ENCODE measurements at places on chromosomes 6 and 20. TPM values are rescaled to one million over a fixed set of nuclear protein-coding genes. Genes with fewer than 3 reads are reported as not detected.

SPATS1 gene
- 0.25 TPM for total RNA-seq

HRH3 gene
- 1.7 TPM for total RNA-seq

PACSIN1 gene
- 0.41 TPM for total RNA-seq

GJA10 gene
- total RNA-seq, result not detected

CTNNBL1 gene
- total RNA-seq, result 54.5 TPM

UNC5CL gene
- 5.0 TPM for total RNA-seq

WFDC5 gene
- total RNA-seq, result not detected

HSPA1L gene
- 1.2 TPM for total RNA-seq

SDC4 gene
- total RNA-seq, result 19.3 TPM

SIRPD gene
- total RNA-seq, result not detected

CLDN20 gene
- not detected for total RNA-seq

LRFN2 gene
- not detected for total RNA-seq

NRN1 gene
- 0.74 TPM for total RNA-seq

GLP1R gene
- 1.3 TPM for total RNA-seq

DNA sequence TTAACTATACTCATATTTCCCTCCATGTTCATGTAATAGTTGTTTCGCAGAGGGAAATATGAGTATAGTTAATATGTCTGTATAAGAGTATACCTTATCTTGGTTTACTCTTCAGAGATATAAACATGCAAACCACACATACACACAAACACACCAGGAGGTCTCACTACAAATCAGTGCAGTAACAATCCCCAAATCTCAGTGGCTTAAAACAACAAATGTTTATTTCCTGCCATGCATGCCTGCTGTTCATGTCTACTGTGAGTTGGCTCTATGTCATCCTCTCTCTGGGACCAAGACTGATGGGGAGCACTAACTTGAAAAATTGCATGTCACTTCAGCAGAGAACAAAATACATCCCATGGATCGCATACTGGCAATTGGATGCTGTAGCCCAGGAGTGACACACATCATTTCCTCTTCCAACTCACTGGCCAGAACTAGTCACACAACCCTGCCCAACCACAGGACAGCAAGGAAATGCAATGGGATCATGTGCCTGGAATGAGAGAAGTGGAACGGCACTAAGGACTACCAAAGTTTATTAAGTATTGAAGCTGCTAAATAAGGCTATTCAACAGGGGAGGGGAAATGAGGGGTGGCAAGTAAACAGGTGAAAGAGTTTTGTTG, 89.0 kb upstream of the DTNBP1 start:
- no peaks in the 10 kb centered on the region for H3K36me3 ChIP-seq
- H3K27ac ChIP-seq, result no peak overlapping the region
- H3K27me3 ChIP-seq, result no peaks in the 10 kb centered on the region
- peaks cover 9% of the 10 kb centered on the region for H3K4me1 ChIP-seq
- no peak overlapping the region for H3K4me3 ChIP-seq

GRCh38 chr6:16684896-16685554, 76.2 kb downstream of the ATXN1 start:
- H3K27ac ChIP-seq, result no peak overlapping the region
- DNase-seq, result no peak
- no peaks in the 10 kb centered on the region for H3K36me3 ChIP-seq
- no peaks in the 10 kb centered on the region for H3K27me3 ChIP-seq
- H3K4me3 ChIP-seq, result no peak overlapping the region

- no peak for DNase-seq
- no peaks in the 10 kb centered on the region for H3K4me1 ChIP-seq
- no peak overlapping the region for H3K27ac ChIP-seq
- no peaks in the 10 kb centered on the region for H3K36me3 ChIP-seq
Measured at GRCh38 chr20:43123180-43123579, 66.5 kb downstream of the PTPRT start.

DNA sequence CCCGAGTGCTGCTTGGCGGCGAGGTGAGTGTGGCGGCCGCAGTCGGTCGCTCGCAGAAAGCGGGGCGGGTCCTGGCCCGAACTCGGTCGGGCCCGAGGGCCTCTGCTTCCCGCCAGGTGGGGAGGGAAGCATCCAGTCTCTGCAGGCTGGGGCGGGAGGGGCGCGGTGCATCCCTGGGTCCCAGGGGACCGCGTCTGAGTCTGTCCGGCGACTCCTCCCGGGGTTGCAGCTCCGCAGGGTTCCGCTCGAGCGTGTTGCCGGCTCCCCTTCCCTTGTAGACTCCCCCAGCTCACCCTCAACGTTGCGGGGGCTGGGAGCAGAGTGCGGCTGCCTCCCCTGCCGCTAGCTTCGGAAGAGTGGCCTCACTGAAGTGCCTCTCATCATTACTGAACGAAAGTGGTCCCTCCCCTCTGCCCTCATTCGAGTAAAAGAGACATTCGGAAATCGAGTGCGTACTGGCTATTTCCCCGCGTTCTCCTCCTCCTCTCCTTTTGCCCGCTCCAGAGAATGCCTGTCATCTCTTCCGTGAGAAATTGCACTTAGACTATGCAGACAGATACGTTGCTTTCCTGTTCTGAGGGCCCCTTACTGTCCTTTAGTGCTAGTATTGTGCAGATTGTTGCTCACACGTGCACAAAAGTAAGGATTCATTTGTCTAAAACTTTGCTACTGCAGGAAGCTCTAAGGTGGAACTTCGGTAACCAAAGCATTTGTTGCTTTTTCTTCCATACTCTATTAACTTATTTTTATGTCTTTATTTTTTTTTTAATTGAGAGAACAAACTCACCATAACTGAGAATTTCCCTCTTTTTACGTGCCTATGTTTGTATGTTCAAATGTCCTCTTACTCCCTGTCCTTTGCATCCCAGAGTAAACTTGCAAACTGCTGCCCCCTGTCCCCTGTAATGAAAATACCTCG, 751 bp downstream of the MAP3K4 start:
- peak overlapping the region; percentile 97 for H3K4me3 ChIP-seq
- peak overlapping the region; percentile 92 for H3K27ac ChIP-seq
- H3K36me3 ChIP-seq, result no peaks in the 10 kb centered on the region
- peak; percentile 78 for DNase-seq

DNA sequence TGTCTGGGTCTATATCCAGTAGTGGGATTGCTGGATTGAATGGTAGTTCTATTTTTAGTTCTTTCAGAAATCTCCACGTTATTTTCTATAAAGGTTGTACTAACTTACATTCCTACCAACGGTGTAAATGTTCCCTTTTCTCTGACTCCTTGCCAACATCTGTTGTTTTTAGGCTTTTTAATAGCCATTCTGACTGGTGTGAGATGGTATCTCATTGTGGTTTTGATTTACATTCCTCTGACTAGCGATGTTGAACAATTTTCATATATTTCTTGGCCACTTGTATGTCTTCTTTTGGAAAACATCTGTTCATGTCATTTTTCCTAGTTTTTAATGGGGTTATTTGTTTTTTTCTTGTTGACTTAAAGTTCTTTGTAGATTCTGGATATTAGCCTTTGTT, 99.3 kb downstream of the BMP2 start:
- no peaks in the 10 kb centered on the region for H3K27me3 ChIP-seq
- no peak overlapping the region for H3K4me3 ChIP-seq
- peaks cover 6% of the 10 kb centered on the region for H3K4me1 ChIP-seq
- DNase-seq, result no peak
- H3K36me3 ChIP-seq, result no peaks in the 10 kb centered on the region

DNA sequence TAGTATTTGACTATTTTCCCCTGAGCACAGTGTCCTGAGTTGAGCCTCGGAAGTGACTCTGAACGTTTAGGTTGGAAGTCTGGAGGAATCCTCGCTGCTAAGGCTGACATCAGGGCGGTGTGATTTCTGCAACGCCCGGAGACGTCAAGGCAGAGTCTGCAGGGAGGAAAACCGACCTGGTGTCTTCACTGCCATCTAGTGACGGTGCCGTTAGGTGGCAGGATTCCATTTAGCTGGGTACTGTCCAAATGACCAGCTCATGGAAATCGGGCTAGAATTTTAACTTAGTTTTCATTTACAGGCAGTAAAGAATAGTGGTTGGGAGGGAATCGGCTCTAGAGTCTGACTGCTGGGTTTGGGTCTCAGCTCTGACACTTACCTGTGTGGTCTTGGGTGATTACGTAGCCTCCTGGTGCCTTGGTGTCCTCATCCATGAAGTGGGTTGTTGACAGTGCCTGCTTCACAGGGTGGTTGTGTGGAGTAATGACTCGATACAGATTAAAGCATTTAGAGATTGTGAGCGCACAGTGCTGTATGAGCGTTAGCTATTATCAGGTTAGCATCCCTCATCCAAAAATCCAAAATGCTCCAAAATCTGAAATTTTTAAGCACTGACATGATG, 35.0 kb downstream of the FOXF2 start:
- no peaks in the 10 kb centered on the region for H3K36me3 ChIP-seq
- no peak overlapping the region for H3K4me3 ChIP-seq
- no peaks in the 10 kb centered on the region for H3K4me1 ChIP-seq

DNA sequence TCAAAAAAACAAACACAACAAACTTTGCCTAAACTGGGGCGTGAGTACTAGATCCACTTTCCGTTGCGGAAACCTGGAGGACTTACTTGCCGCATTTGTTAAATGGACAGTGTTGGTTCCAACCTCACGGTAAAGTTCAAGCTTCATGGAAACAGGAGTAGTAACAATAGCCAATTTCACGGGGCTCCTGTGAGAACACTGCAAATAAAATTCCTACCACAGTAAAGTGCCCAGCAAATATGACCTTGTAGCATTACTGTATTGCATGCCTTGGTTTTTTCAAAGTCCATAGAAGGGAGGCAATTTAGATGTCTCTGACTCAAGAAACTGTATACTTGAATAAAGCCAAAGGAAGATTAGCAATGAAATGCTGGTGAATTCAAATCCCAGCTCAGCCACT, 3.6 kb upstream of the CYP24A1 start:
- H3K27ac ChIP-seq, result no peak overlapping the region
- no peaks in the 10 kb centered on the region for H3K36me3 ChIP-seq
- no peak overlapping the region for H3K4me3 ChIP-seq
- no peak for DNase-seq
- peaks cover 13% of the 10 kb centered on the region for H3K4me1 ChIP-seq

- no peak overlapping the region for H3K27ac ChIP-seq
- H3K4me1 ChIP-seq, result peaks cover 10% of the 10 kb centered on the region
- no peaks in the 10 kb centered on the region for H3K27me3 ChIP-seq
- H3K4me3 ChIP-seq, result no peak overlapping the region
- DNase-seq, result no peak
Measured at GRCh38 chr20:57892471-57892870, 182.7 kb upstream of the PMEPA1 start.

- H3K4me3 ChIP-seq, result no peak overlapping the region
- peak; percentile 19 for DNase-seq
- H3K36me3 ChIP-seq, result no peaks in the 10 kb centered on the region
- no peak overlapping the region for H3K27ac ChIP-seq
- no peaks in the 10 kb centered on the region for H3K27me3 ChIP-seq
Measured at GRCh38 chr20:48679599-48679998, 148.2 kb downstream of the PREX1 start.

DNA sequence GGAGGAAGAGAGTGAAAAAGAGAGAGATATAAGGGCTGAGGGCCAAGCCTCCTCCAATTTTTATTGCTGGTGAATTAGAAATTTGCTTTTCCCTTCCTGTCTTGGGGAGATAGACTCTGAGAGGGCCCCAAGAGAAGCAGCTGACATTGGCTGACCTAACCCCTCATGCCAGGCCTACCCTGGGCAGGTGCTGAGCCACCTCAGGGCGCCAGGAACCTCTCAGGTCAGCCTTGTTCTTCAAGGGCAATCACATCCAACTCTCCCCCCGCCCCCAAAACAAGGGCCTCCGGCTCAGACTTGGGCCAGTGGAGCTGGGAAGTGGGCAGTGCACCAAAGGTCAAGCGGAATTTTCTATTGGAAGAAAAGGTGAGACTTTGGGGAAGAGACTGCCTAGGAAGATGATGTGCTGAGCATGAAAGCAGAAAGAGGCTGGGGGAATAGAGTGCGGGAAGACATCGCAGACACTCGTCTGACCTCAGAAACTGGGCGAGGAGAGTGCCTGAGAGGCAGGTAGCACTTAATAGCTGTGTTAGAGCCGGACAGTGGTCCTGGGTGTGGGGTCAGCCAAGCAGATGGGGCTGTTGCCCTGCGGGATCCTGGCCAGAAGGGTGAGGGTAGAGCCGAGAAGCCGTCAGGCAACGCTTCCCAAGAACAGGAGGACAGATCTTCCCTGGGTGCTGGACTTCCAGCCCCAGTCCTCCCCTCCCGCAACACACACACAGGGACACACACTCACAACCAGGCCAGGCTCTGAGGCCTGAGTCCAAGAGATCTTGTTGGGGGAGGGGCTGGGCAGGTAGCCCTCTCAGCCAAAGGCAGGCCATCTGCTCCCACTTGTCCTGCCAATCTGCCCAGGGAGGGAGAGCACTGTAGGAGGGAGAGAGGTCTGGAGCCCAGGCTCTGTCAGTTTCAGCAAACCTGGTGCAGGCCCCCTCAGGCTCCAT, 3.7 kb upstream of the FASTKD5 start:
- H3K27me3 ChIP-seq, result peaks cover 12% of the 10 kb centered on the region
- peaks cover 7% of the 10 kb centered on the region for H3K4me1 ChIP-seq
- no peak overlapping the region for H3K27ac ChIP-seq
- H3K36me3 ChIP-seq, result no peaks in the 10 kb centered on the region

- no peak overlapping the region for H3K4me3 ChIP-seq
- no peak overlapping the region for H3K27ac ChIP-seq
- H3K4me1 ChIP-seq, result peaks cover 20% of the 10 kb centered on the region
Measured at GRCh38 chr6:20778912-20779311, 244.7 kb downstream of the CDKAL1 start.

GRCh38 chr6:18279422-18279821, 15.1 kb upstream of the DEK start:
- DNase-seq, result no peak
- no peak overlapping the region for H3K27ac ChIP-seq
- H3K27me3 ChIP-seq, result peaks cover 52% of the 10 kb centered on the region

GRCh38 chr6:110355727-110356126, 2.4 kb downstream of the METTL24 start:
- no peaks in the 10 kb centered on the region for H3K36me3 ChIP-seq
- H3K4me1 ChIP-seq, result peaks cover 82% of the 10 kb centered on the region
- H3K4me3 ChIP-seq, result no peak overlapping the region
- peaks cover 24% of the 10 kb centered on the region for H3K27me3 ChIP-seq

DNA sequence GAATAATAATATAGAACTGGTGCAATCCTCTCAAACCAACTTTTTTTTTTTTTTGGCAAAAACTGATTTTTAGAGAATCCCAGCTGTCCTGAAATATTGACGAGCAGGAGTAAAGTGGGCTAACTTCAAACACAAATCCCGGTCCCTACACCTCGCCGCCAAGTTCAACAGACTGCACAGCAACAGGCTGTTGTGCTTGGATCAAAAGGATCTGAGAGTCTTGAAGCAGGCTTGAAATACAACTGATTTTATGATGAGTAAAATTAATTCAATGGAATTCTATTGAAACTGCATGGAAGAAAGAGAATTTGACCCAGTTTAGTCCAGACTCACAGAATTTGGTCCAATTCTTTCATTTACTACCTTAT, 172.1 kb downstream of the FOXC1 start:
- no peak overlapping the region for H3K4me3 ChIP-seq
- no peaks in the 10 kb centered on the region for H3K36me3 ChIP-seq
- H3K27ac ChIP-seq, result no peak overlapping the region
- no peak for DNase-seq

GRCh38 chr6:628766-629165, 28.1 kb downstream of the HUS1B start:
- H3K4me3 ChIP-seq, result no peak overlapping the region
- no peak for DNase-seq
- no peaks in the 10 kb centered on the region for H3K36me3 ChIP-seq
- H3K27ac ChIP-seq, result no peak overlapping the region
- H3K4me1 ChIP-seq, result no peaks in the 10 kb centered on the region

- H3K27me3 ChIP-seq, result no peaks in the 10 kb centered on the region
- no peaks in the 10 kb centered on the region for H3K36me3 ChIP-seq
- no peak for DNase-seq
- no peak overlapping the region for H3K27ac ChIP-seq
Measured at GRCh38 chr6:168583126-168583525, 142.1 kb downstream of the SMOC2 start.

GRCh38 chr20:35077341-35077740, 15.3 kb downstream of the TRPC4AP start:
- H3K36me3 ChIP-seq, result peaks cover 18% of the 10 kb centered on the region
- no peaks in the 10 kb centered on the region for H3K4me1 ChIP-seq
- H3K27ac ChIP-seq, result no peak overlapping the region
